ENCODE measurements at places on chromosomes 1 and 21. TPM values are rescaled to one million over a fixed set of nuclear protein-coding genes. Genes with fewer than 3 reads are reported as not detected.

Gene OR10Z1
- not detected for total RNA-seq

DNA sequence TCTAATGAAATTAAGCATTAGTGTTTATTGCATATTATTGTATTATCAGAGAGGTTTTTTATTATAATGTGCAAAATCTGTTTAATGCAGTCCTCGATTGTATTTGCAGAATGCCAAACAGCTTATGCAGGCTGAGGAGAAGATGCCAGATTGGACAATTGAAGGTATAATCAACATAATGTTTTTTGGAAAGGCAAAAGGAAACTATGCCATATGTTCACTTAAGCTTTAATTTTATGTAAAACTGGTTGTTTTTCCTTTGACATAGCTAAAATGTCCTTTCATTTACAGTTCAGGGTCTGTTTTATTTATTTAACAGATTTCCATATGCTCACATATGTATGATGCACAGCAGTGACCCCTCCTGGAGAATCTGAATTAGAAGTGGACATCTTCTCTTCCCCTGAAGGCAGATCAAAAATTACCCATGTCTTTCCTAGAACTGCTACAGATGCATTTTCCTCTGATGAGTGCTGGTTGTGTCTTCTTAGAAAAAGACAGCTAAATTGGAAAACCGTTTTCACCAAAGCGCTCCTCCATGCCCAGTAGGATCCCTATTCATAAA lies 143.5 kb upstream of the USH2A start:
- H3K4me3 ChIP-seq = no peak overlapping the region
- H3K4me1 ChIP-seq = no peaks in the 10 kb centered on the region
- no peaks in the 10 kb centered on the region for H3K27me3 ChIP-seq
- H3K27ac ChIP-seq = no peak overlapping the region

DNA sequence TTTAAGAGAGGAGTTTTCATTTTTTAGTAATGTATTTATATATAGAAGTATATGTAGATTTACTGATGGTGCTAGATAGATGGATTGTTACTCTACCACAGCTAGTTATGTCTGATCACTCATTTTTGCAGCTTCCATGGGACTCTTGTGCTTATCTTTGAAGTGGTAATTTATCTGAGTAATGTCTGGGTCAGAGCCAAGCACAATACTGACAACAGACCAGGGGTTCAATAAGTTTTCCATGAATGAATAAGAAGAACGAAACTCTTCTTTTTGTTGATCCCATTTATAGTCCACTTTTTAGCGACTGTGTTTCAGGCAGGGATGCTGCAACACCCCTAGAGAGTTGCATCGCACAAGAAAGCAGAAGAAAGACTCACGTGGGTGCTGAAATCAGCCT lies 935.2 kb downstream of the PLA2G4A start:
- no peaks in the 10 kb centered on the region for H3K27me3 ChIP-seq
- H3K36me3 ChIP-seq = no peaks in the 10 kb centered on the region
- H3K27ac ChIP-seq = no peak overlapping the region

GRCh38 chr21:29163341-29164115 lies 33.1 kb downstream of the MAP3K7CL start:
- no peak for DNase-seq
- H3K27me3 ChIP-seq = no peaks in the 10 kb centered on the region
- no peak overlapping the region for H3K4me3 ChIP-seq
- H3K27ac ChIP-seq = no peak overlapping the region

- peaks cover 4% of the 10 kb centered on the region for H3K4me1 ChIP-seq
- DNase-seq = no peak
- H3K27ac ChIP-seq = no peak overlapping the region
- H3K4me3 ChIP-seq = no peak overlapping the region
- H3K36me3 ChIP-seq = peaks cover 3% of the 10 kb centered on the region
- peaks cover 3% of the 10 kb centered on the region for H3K27me3 ChIP-seq
Observed at GRCh38 chr1:8352471-8352845, 34.5 kb downstream of the SLC45A1 start.

- H3K27me3 ChIP-seq = no peaks in the 10 kb centered on the region
- H3K36me3 ChIP-seq = peaks cover 31% of the 10 kb centered on the region
- DNase-seq = no peak
Observed at GRCh38 chr21:34836103-34836932, 167.5 kb downstream of the CLIC6 start.

DNA sequence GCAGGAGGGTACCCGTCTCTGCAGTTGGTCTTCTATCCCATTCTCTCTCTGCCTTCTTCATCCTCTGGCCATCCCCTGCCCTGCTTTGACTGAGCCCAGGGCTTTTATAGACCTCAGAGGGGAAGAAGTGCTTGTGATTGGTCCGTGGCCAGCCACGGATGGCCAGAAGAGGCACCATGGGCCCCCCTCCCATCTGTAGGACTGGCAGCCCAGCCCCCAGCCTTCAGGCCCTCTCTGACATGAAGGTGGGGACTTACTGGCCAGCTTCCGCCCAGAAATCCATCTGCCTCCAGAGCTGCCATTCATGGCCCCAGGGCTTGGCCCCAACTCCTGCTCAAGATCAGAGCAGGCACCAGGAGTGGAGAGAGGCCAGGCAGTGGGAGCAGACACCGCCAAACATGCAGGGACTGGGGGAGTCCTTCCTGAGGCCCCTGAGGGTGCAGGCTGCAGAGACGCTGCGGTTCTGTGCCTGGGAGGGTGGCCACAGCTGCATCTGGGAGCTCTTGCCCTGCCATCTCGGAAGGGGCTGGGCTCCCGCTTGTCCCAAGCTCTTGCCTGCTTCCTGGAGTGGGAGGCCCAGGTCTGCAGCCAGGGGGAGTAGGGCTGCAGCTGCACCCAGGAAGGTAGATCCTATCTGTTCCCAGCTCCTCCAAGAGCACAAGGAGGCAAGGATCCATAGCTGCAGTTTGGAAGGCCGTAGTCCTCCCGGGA lies 698.6 kb upstream of the B3GALT2 start:
- no peaks in the 10 kb centered on the region for H3K4me1 ChIP-seq
- H3K36me3 ChIP-seq = peaks cover 8% of the 10 kb centered on the region
- no peaks in the 10 kb centered on the region for H3K27me3 ChIP-seq
- no peak overlapping the region for H3K27ac ChIP-seq
- H3K4me3 ChIP-seq = no peak overlapping the region
- no peak for DNase-seq

- peaks cover 15% of the 10 kb centered on the region for H3K4me1 ChIP-seq
- no peak overlapping the region for H3K27ac ChIP-seq
- DNase-seq = no peak
- H3K36me3 ChIP-seq = peaks cover 13% of the 10 kb centered on the region
Observed at GRCh38 chr1:45552331-45552730, 1.7 kb downstream of the AKR1A1 start.
